GM12864 (cell line): ENCODE measurements at places on chromosomes 2 and 18.

- no peak for DNase-seq
Measured at GRCh38 chr2:43572244-43572643, 23.6 kb downstream of the THADA start.

- no peak for DNase-seq
Measured at GRCh38 chr2:241901018-241901380, 31.5 kb downstream of the RTP5 start.

- no peak for DNase-seq
Measured at GRCh38 chr2:40213071-40213470, 238.8 kb downstream of the SLC8A1 start.

DNA sequence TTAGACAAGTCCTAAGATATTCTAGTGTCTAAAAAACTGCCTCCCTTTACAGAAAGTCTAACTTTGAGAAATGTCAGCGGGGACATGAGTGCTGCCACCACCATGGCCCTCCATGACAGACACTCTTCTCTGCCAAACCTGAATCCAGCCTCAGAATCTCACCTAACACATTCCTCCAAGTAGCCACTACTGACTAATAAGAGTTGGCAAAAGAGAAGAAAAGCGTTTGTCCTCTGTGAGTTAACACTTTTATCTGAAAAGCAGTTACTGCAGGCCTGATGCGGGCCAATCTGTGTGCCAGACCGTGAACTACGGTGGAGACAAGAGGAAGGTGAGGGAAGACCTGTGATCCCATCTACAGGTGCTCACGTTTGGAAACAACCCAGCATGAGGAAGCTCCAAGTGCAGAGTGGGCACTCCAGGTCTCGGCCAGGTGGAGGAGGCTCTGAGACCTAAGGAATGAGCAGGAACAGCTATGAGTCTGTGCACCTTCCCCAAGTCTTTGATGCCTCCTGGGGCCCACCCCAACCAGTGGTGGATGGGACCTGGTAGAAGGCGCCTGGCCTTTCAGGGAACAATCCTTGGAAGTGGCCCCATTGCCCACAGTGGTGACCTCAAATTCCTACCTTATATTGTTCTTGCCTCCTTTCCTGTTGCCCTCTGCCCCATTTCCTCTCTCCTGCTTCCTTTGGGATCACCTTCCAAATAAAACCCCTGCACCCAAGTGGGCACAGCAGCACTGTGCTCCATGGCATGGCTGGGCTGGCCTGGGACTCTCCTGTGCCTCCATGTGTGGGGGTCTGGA lies 91.6 kb downstream of the BIN1 start:
- no peak for DNase-seq
